ENCODE measurements at places on chromosomes 4 and X. TPM values are rescaled to one million over a fixed set of nuclear protein-coding genes. Genes with fewer than 3 reads are reported as not detected.

GRCh38 chr4:13201241-13201640, 282.9 kb downstream of the RAB28 start:
- DNase-seq: no peak

PDZD11 gene
- 5.9 TPM for total RNA-seq

DNA sequence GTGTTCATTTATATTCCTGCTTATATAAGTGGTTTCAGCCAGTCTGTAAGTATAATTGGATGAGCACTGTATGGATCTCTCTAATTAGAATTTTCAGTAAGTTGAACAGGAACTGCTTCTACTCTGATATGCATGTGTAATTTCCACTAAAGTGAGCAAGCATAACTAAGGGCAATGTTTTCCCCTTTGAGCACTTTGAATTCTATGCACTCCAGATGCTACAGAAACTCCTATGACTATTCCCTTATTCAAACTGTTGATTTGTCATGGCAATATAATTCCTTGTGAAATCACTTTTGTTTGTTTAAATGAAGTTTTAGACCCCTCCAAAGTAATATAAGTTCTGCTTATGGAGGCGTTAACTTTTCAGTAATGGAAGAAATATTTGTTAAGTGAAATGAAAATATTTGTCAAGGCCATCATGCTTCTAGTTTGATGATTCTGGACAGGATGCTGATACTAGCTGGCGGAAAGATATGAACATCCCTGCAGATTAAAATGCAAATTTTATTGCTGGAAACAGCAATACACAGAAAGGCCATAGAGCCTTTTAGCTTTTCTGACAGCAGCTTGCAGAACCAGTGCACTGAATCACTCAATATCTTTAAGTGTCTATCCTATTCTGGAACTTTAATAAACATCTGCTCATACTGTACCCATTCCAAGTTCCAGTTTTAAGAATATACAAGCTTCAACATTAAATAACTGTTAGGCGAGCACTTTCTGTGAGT, 1460.8 kb downstream of the RAPGEF2 start:
- DNase-seq: no peak

DNA sequence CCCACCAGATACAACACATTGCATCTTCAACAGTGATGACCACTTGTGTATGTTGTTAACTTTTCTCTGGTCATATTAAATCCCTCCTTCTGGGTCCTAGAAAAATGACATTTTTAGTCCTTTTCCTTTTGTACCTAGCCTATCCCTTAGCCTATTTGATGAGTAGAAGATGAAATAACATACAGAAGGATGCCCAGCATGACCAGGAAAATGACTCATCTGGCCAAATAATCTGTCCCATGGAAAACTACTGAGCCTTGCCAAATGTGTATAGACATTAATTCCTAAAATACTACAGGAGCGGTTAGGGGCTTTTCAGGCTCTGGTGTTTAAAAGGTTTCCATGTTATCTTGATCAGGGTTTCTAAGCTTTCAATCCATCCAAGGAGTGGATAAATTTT, 129.0 kb upstream of the KCNIP4 start:
- no peak for DNase-seq

TAPT1 gene
- 79.1 TPM for total RNA-seq

DNA sequence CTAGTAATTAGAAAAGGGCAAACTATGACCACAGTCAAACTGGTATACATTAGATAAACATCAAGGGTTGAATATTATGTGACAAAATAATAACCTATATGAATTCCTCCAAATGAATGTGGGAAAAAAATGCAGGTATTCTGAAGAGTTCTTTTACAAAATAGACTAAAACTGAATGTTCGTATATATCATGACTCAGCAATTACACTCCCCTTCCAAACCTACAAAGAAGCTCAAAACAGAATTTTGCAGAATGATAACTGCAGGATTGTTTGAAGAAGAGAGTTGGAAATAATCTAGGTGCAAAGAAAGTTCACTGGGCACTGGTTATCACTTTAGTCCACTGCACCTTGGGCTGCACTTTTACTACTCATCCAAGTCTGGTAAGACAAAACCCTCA, 134.1 kb downstream of the GABRG1 start:
- no peak for DNase-seq

GRCh38 chrX:10972706-10973105, 138.4 kb upstream of the HCCS start:
- no peak for DNase-seq

GRIA3 gene
- not detected for total RNA-seq

DNA sequence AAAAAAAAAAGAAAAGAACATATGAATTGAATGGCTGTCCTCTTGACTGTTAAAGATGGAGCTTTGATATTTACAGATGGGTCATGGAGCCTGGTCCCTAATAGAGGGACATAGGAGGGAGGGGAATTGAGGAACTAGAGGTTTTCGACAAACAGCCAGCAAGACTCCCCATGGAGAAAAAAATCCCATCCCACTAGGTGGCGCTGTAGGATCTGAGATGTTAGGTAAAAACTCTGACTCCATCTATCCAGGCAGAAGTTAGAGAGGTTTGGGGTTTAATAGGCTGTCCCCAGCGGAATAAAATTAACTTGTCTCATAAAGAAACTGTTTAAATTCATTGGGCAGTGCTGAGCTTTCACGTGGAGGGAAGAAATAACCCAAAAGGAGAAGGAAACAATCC, 45.9 kb downstream of the HMGB2 start:
- peak; percentile 49 for DNase-seq

DNA sequence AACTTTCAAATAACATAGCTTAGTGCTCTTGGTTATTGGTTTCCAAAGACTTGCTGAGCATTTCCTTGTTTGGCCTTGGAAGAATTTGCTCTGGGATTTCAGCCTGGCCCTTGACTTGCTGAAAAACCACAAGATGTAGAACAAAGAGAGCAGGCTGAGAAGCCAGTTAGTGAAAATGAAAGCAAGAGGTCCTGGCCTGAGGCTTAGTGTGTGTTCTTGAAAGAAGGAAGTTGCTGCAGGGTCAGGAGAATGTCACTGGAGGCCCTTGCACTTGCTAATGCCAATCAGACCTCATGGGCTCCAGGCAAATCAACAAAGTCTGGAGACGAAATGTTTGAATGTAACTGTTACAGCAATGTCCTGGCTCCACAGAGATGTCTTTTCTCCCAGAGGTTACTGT, 79.4 kb downstream of the SYNPO2 start:
- no peak for DNase-seq

DNA sequence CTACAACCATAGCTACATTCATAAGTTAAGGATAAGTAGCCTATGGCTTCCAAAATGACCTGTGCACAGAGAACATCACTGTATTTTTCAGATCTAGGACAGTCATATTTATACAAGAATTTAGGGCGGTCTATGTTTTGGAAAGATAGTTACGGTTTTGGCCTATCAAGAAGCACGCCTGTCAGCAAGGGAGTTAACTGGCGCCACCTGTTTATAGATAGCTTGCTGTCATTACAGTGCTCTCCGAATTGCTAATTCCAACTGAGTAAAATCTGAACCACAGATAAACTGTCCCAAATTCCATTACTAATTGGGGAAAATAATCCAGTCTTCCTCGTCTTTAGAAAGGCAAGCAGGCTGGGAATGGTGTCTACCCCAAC, 646 bp downstream of the ABCB7 start:
- DNase-seq: no peak

GRCh38 chr4:40536032-40536431, 93.6 kb downstream of the RBM47 start:
- DNase-seq: no peak

DNA sequence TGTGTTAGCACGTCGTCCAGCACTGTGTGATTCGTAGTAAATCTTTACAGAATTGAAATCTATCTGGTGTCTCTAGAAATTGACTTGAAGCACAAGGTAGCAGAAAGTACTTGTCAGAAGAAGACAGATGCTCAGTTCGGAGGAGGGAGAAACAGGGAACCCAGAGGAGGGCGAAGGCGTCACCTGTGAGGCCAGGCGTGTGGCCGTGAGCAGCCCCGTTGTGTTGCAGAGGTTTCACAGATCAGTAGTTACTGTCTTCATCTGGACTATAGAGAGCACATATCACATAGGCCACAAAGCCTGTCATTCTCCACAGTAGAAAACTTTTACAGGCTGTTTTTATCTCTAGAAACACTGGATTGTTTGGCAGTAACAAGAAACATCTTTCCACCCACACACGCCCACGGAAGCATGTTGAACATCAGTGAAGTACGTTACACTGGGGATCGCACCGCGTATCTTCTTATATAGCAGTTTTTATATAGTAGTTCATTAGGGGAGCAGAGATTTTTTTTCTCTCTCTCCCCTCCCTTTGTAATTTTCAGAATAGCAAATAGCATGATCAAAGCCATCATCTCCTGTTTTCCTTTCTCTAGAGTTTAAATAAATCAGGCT, 48.1 kb upstream of the TLR3 start:
- no peak for DNase-seq

GRCh38 chr4:99473131-99473530, 37.7 kb upstream of the C4orf17 start:
- DNase-seq: no peak

CDKL2 gene
- total RNA-seq: 0.24 TPM

DNA sequence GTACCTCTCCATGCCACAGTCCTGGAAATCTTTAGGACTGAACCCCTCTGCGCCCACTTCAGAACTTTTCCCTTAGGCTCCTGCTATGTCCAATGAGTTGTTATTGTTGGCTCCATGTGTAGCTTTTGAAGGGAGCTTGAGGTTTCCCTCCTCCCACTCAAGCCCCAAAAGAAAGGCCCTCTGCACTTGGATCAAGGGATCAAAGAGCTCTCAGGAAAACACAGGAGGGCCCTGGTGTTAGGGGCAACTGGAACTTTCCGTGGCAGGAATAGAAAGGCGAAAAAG, 135.0 kb downstream of the RASL11B start:
- no peak for DNase-seq

DNA sequence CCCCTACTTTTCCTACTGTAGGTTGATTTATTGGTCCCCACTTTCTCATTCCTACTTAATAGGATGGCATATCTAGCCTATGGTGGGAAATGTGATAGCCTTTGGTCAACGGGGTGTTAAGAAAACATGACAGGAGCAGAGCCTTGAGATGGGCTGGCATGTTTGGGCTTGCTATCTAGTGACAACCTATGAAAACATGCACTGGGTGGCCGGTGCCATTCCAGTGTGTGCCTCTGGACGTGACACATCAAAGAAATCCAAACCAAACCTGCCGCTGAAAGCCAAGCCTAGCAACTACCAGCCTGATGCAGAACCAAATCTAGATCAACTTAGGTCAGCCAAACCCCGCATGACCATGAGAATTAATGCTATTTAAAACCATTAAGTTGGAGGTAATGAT, 317.6 kb downstream of the DMD start:
- no peak for DNase-seq

PAGE2B gene
- total RNA-seq: not detected

DNA sequence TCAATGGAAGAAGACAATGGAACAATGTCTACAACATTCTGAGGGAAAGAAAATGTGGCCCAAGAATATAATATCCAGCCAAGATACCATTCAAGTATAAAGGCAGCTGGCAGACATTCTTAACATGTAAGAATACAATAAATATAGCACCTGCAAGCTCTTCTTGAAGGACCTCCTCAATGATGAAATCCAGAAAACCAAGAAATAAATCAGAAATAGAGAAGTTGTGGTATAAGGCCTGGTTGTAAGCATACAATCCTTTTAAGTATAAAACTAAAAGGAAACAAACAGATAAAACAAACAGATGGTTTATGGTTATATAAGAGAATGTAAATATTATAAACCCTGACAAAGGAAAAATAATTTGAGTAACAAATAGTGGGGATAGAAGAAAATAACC, 33.4 kb downstream of the SYTL4 start:
- DNase-seq: no peak

CNKSR2 gene
- 25.3 TPM for total RNA-seq

DNA sequence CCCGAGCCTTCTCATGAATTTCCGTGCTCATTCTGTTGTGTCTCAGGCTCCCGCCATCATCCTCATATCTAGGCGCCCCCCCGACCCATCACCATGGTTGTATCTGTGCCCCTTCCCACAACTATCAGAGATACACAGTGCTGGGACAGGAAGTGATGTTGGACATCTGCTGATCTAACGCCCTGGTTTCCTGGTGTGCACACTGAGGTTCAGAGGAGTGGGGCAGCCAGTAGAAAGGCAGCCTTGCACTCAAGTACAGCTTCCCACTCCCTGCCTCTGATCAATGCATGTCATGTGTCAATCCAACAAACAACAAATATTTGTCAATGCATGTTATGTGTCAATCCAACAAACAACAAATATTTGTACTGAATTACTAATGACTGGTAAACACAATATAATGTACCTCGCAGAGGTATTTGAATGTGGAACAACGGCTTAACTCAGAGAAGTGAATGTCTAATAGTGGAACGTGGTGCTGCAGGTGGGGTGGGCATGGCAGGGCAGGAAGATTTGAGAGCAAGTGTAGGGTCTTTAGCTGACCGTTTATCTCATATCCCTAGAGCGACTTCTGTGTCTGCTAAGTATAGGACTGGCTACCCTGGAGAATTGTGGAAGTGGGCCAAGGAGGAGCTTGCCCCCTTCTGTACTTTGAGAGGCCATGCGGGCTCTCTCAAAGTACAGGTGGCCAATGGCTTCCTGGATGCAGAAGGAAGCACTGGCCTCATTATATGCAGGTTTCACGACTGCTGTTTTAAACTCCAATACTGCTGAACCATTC, 10.3 kb upstream of the SEL1L3 start:
- DNase-seq: no peak

- DNase-seq: no peak
Observed at GRCh38 chr4:88900432-88900831, 156.6 kb downstream of the FAM13A start.

DNA sequence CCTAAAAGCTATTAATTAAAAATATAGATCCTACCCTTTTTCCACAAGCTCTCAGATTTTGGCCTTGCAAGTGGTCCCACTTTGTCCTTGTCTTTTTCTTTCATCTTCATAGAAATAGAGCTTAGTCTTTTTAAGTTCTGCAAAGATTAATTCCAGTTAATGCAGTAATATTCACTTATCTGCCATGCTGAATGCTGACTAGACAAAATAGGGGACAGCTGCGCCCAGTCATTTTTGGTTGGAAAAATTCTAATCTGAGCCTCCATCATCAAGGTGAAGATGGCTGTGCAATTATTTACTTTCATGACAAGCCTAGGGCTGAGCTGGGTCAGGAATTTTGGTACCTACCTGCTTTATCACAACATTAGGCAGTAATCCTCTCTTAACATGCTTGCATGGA, 241.3 kb upstream of the CXorf66 start:
- no peak for DNase-seq

SASH3 gene
- total RNA-seq: 262 TPM

DNA sequence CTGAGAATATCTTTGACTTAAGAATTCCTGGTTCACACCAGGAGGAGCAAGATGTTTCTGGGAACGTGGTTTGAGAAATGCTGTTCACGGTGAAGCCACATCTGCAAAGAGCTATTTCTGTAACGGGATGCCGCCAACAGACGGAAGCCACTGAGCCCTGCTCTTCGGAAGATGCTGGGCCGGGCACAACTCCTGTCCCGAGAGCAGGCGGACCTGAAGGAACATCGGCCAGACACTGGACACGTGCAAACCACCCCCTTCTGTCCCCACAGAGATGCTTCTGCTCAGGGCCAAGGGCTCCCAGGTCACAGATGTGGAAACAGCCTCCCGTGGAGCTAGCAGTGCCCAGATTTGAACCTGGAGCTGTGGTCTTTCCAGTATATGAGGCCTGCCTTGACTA, 24.3 kb downstream of the HMX1 start:
- DNase-seq: no peak

- no peak for DNase-seq
Observed at GRCh38 chr4:36322921-36323354, 41.5 kb downstream of the DTHD1 start.

Measured in naive thymus-derived CD4-positive, alpha-beta T cell (primary cell).